Cerebellar nuclear complex (tissue), 1 donor: ENCODE measurements at places on chromosomes 2 and 18.

DNA sequence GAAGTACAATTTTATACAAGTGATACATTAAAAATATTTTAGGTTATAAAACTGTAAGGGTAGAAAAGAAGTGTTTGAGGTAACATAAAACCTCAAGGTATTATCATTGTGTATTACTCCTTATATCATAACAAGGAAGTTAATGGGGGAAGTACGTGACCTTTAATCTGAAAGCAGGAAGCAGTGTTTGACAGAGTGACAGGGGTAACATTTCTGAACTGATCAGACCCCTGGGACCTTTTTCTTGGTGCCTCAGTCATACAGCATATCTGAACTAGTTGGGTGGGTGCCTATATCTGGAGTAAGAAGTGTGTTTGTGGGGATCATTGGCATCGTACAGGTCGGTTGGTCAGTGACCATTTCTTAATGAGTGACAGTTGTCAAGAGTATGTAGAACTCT is 43.0 kb downstream of the MALT1 start:
- no peak for DNase-seq

DNA sequence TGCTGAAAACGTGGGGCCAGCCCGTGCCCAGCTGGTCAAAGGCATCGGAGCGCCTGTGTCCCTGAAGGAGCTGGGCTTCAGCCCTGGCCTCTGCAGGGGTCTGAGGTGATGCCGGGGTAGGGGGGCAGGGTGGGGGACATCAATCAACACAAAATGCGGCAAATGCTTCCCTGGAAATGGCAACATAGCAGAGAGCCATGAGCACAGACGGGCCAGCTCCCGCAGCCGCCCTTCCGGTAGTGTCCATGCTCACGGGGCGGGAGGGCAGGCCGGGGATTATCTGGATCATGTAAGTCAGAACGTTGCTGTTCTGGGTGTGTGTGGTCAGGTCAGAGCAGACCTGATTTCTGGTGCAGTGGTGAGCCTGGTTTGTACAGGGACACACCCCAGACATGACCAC is 56.5 kb upstream of the TWIST2 start:
- DNase-seq, result no peak

- DNase-seq, result no peak
These were observed at the start of gene PROC for GRCh38 chr2:127418300-127419111. Gene PROC, plus strand, starts transcription at chr2:127418427. Its CDS starts 1,516 bp downstream, at chr2:127419943.

DNA sequence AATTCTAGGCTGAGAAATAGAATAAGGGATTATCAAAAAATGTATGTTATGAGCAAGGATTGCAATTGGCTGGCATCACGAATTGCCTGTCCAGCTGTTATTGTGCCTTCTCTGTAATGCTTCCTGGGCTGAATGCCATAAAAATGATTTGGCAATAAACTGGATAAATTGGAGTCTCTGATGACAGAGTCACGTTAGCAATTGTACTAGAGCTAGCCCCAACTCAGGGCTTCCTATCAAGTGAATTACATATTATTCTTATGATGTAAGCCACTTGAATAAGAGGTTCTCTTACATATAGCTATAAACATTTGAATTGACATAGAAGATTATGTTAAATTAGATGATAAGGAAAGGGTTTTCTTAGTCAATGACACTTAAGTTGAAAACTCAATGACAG is 607.5 kb upstream of the REG3G start:
- no peak for DNase-seq

DNA sequence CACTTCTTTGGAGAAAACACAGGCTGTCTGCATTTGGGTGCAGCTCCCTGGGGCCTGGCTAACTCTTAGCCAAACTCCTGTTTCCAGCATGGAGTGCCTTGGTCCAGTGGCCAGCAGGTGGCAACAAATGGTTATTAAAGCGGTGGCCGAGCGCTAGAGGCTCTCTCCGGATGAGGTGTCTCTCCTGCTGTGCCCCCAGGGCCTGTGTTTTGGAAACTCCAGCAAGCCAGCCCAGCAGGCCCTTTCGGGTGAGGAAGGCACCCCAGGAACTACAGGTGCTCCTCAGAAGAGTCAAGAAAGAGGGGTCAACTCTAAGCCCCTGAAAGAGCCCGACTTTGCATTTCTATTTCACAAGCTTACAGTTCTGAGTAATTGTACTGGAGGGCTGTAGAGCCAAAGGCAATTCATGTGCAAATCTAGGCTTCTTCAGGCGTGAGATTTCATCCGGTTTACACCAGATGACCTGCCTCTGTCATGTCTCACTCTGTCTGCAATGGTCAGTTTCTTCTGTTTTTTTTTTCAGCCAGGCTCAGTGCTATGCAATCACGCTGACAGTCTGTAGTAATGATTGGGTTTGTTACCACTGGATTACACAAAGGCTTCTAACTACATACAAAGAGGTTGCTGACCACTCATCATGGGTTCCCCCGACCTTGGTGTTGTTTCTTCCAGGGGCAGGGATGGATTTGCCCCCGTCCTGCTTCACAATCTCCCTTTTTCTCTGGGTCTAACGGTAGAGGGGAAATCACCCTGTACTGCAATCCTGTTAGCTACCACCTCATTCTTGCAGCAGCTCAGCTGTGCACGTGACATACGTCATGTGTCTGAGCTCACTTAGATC is 7.6 kb upstream of the CHRNA1 start:
- no peak for DNase-seq

DNA sequence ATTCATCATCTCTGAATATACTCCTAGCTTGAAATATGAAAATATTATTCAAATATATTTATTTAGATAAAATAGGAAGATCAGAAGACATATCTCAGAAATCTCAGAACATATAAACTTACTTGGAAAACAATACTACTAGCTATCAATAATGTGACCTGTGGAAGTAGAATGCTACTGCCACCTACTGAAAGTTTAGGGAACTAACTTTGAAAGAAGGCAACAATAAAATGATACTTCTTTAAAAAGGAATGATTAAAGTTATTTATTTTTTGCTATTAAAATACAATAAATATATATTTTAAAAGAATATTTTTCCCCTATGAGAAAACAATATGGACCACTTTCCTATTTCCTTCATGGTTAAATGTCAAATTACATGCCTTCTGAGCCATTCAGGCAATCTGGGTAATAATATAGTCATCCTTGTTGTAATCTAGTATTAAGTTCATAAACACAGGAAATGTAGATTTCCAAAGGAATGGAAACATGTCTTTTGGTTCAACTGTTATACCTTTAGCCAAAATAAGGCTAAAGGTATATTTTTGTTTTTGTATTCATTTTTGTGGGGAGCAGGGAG is 26.0 kb downstream of the ACADL start:
- DNase-seq, result no peak

DNA sequence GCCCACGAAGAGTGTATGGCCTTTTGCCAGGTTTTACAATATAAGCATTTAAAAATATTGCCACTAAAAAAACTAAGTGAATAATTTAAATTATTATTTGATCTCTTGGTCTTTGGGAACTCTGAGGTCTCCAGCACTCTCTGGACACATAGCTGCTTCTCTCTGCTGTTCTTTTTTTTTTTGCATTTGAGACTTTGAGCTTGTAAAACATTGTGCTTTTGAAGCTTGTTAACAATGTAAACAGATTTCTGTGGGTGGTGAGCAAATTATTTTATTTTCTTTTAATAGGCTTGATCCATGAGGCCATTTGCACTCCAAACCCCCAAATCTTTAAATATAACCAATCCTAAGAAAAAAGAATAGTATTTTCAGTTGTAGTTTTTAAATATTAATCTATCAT is 42.0 kb downstream of the DCAF17 start:
- DNase-seq, result no peak

GRCh38 chr2:227472265-227473121 is 537 bp downstream of the AGFG1 start:
- DNase-seq, result no peak

DNA sequence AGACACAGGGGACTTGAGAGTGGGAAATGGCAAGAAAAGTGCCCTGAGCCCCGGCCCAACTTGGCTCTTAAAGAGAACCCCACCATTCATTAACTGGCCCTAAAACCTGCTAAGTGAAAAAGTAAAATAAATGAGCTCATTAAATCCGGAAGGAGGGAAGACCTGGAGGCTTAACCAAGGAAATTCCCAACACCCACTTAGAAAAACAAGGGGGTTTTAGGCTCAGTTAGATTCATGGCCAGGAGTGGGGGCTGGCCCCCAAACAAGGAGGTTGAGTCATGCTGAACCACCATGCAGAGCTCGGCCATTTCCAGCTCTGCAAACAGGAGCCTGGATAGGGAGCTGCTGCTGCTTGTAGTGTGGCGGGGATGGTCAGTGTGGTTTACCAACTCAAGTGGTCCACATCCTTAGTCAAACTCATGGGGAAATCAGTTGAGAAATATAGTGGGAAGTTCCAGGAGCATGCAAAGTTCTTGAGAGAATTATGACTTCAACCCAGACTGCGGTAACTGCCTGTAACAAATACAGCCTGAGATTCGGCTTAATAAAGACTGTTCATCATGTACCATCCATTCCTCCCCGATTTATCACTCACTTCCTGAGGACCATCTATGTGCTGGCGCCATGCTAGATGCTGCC is 39.7 kb upstream of the MRPL19 start:
- no peak for DNase-seq

DNA sequence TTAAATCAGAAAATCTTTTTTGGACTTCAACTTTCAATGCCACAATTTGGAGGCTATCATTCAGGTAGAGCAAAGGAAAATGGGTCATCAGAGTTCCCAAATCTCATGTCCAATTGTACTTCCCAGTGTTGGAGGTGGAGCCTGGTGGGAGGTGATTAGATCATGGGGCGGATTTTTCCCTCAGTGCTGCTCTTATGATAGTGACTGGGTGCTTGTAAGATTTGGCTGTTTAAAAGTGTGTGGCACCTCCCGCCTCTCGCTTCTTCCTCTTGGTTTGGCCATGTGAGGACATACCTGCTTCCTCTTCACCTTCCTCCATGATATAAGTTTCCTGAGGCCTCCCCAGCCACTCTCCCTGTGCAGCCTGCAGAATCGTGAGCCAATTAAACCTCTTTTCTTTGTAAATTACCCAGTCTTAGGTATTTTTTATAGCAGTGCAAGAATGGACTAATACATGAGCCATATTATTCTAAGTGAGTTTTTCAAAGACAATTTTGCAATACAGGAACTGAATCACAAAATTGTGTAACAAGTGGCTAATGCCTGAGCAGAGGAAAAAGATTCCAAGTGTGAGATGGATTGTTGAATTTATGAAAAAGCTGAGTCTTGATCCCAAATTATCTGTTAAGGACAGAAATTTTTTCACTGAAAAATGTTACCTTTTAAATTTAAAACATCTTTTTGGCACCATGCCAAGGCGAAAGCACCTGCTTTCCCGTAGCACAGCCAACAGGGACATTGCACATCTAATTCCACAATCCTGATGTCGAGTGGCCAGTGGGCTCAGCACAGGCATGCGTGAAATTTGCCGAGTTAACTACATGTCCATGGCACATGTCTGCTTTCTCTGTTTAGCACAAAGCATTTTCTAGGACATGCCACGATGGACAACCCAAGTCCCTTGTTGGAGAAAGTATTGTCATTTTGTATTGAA is 150.9 kb downstream of the COL6A3 start:
- no peak for DNase-seq
